A673 (cell line): ENCODE measurements at places on chromosomes 2 and 18.

GRCh38 chr18:73535189-73535588 is 612.4 kb downstream of the FBXO15 start:
- DNase-seq = no peak

GRCh38 chr2:195898505-195899191 is 170.0 kb downstream of the DNAH7 start:
- peak; percentile 92 for DNase-seq

GRCh38 chr2:155315768-155316167 is 617.3 kb downstream of the KCNJ3 start:
- no peak for DNase-seq

- DNase-seq = peak; percentile 53
Observed at GRCh38 chr18:57807336-57808117, 4.4 kb upstream of the ATP8B1 start.

DNA sequence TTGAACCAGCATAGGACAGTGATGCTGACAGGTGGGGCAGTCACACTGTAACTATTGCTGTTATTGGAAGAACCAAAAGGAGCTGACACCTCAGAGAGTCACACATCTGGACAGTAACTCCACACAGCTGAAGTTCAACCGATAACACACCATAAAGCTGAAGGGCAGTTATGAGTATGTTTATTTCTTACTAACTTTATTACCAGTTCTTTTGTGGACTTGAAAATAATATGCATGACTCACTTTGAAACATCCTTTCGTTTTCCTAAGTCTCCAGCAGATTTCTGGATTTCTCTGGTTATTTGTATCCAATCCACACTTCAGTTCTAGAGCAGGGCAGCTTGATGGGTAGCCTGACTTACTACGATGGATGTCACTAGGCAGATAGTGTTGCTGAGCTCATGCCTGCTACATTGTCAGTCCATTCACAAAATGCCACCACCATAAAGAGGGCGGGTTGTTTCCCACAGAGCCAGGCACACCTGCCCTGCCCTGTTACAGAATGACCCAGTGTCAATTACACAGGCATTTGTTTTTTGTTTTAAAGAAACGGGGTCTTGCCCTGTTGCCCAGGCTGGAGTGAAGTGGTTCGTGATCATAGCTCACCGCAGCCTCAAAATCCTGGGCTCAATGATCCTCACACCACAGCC is 8.4 kb upstream of the AGBL5 start:
- DNase-seq = no peak

- no peak for DNase-seq
Observed at GRCh38 chr2:36528274-36528673, 69.7 kb downstream of the FEZ2 start.

GRCh38 chr18:49094979-49095632 is 144.3 kb upstream of the SMAD7 start:
- no peak for DNase-seq
